ENCODE measurements at places on chromosomes 7 and 10. TPM values are rescaled to one million over a fixed set of nuclear protein-coding genes. Genes with fewer than 3 reads are reported as not detected.

The ELFN1 gene
- 11.8 TPM for polyA plus RNA-seq

The HTRA1 gene
- 1.4 TPM for polyA plus RNA-seq

The SKIDA1 gene
- 3.7 TPM for polyA plus RNA-seq

The PIP gene
- not detected for polyA plus RNA-seq

The TAS2R4 gene
- 2.3 TPM for polyA plus RNA-seq

The RBM20 gene
- polyA plus RNA-seq: 0.58 TPM

The DEPP1 gene
- polyA plus RNA-seq: 4.3 TPM

The SORCS3 gene
- 14.4 TPM for polyA plus RNA-seq

The DPYSL4 gene
- 143 TPM for polyA plus RNA-seq

The C7orf33 gene
- not detected for polyA plus RNA-seq

The AEBP1 gene
- 0.30 TPM for polyA plus RNA-seq
